HTR-8/SVneo (cell line): ENCODE measurements at places on chromosomes 3 and 15.

GRCh38 chr3:42214565-42215283 lies 51.3 kb downstream of the CCK start:
- DNase-seq: no peak

- DNase-seq: peak; percentile 47
Measured at GRCh38 chr3:13192471-13193213, 119.4 kb upstream of the IQSEC1 start.

DNA sequence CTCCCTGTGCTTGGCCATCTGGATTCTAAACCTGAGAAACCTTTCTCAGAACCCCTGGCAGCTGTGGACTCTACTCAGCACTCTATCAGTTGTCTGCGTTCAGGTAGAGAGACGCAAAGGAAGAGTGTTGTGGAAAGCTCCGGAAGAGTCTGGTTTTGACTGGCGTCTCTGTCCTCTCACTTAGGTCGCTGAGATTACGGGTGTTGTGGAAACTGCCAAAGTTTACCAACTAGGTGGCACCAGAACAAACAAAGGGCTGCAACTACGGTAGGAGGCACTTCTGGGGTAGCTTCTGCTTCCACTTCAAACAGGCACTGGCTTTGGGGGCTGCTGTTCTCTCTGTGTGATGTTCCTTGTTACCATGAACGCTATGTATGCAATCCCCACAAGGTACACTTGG lies 19.2 kb upstream of the ITPKA start:
- no peak for DNase-seq

GRCh38 chr15:39857132-39857531 lies 62.9 kb downstream of the GPR176 start:
- no peak for DNase-seq

DNA sequence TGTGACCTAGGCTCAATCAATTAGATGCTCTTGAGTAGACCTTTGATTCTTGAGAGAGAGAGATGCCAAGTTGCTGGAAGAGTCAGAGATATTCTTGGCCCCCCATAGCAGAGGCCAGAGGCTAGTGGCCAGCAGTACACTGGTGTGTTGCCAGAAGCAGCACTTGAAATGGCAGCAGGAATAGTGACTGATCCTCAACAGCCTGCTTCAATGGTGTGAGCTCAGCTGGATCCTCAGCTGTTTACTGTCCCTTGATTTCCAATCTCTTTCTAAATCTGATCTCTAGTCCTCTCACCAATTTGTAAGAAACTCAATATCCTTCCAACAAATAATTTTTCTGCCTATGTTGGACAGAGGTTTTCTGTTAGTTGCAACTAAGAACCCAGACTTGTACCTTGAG lies 170.3 kb upstream of the CCDC54 start:
- DNase-seq: no peak

GRCh38 chr3:38347421-38348200 lies 1.0 kb downstream of the XYLB start:
- DNase-seq: no peak

GRCh38 chr3:101640256-101640655 lies 36.7 kb downstream of the ZBTB11 start:
- no peak for DNase-seq

GRCh38 chr3:158492685-158493084 lies 78.3 kb upstream of the MLF1 start:
- DNase-seq: no peak

DNA sequence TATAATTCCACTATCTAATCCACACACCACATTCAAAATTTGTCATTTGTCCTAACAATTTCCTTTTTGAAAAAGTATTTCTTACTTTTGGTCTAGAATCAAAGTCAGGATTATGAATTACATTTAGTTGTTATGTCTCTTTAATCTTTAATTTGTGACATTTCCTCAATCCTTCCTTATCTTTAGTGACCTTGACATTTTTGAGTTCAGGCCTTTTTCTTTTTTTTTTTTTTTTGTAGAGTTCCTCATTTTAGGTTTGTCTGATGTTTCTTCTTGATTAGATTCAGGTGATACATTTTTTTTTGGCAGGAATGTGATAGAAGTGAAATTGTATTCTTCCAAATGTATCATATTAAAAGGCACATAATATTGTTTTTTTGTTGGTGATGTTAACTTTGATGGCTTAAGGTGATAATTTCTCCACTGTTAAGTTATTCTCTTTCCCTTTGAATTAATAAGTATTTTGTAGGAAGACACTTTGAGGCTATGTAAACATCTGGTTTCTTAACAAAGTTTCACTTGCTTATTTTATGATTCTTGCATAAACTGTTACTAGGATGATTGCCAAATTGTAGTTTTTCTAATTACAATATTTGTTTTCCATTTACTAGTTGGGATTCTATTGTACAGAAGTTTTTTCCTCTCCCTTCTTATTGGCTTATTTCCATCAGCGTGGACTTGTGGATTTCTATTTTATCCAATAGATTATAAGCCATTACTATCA lies 16.3 kb downstream of the SLC35G2 start:
- no peak for DNase-seq

GRCh38 chr3:130934442-130935089 lies 40.7 kb downstream of the ATP2C1 start:
- no peak for DNase-seq

- no peak for DNase-seq
Measured at GRCh38 chr15:38651328-38652038, 86.9 kb upstream of the RASGRP1 start.

GRCh38 chr3:135982922-135983581 lies 17.5 kb downstream of the PPP2R3A start:
- DNase-seq: peak; percentile 24

DNA sequence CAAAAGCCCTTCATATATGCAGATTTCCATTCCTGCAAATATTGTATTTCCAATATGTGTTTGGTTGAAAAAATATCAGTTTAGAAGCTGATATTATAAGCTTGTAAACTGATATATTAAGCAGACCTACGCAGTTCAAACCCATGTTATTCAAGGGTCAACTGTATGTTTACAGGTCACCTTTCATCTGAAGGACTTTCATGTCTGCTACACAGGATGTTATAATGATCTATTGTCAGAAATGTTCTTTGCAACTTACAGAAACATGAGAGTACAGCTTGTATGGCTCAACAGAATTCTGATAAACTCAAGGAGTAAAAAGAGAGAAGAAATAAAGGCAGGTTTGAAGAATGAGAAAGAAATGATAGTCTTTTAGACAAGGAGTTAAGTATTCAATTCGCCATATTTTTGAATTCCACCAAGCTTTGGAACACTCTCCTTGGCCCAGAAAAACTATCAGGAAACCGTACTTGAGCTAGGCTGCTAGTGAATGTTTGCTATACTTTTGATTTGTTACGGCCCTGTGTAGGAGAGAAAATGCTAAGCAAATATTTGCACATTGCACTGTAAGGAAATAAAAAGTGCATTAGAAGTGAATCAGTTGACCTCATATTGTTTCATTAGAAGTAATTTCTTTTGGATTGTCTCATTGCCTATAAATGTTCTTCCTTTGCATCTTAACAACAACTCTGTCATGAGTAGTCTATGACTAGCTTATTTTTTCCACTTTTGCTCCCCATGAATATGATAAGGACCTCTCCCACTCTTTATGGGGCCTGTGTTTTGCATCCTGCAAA lies 81.2 kb downstream of the NEK11 start:
- DNase-seq: no peak

DNA sequence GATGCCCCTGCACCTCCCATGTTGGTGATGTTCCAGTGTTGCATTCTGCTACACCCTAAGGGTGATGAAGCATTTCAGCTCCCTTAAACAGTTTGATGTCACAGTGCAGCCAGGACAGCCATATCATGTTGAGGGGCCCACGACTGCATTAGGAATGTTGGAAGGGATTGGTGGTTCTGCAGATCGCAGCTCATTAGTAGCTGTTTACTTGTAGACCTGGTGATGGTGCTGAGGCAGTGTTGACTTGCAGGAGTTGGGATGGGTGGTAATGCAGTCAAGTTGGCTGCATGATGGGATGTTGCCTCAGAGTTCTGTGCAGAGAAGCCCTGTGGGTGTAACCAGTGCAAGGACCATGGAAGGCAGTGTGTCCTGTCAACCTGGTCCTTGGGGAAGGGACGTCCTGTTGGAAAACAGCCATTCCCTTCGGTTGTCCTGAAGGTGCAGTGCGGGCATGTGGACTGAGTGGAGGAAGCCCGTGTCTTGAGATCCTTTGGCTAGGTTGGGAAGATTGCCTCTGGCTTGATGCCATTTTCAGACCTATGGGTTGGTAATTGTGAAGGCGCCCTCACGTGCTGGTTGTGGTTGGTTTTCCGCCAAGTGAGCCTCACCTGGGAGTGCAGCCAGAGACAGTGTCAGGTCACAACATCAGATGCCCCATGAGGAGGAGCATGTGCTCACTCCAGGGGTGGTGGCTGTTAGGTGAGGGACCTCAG lies 100.7 kb downstream of the SNRPN start:
- DNase-seq: no peak

- no peak for DNase-seq
Measured at GRCh38 chr15:69557707-69558409, 105.2 kb downstream of the RPLP1 start.

DNA sequence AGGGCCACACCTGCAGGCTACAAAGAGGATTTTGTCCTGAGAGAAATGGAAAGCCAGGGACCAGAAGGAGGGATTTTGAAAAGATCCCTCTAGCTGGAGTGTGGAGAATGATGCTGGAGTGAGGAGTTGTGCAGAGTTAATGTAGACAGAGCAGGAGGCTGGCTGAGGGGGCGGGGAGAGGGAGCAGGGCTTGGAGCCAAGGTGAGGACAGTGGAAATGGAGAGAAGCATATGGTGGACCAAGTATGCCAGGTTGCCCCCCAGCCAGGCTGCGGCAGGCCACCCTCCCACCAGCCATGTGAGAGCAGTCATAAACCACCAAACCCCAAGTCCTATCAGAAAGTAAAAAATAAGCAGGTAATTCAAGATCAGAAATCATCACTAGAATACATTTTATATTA lies 14.7 kb downstream of the RARRES1 start:
- no peak for DNase-seq
